Fibroblast of villous mesenchyme (primary cell): ENCODE measurements at places on chromosomes 6 and 20. TPM values are rescaled to one million over a fixed set of nuclear protein-coding genes. Genes with fewer than 3 reads are reported as not detected.

The DDO gene
- 1.9 and 3.9 TPM in 2 replicates for total RNA-seq

The HLA-G gene
- not detected in 2 replicates for total RNA-seq

The NANP gene
- 8.7 and 16.8 TPM in 2 replicates for total RNA-seq

The SRSF12 gene
- total RNA-seq: under 0.01 and 0.86 TPM in 2 replicates

The PGC gene
- not detected in 2 replicates for total RNA-seq
